HS-27A (cell line): ENCODE measurements at places on chromosomes 1 and 21.

GRCh38 chr21:31145274-31145673 is 107.0 kb upstream of the KRTAP19-8 start:
- DNase-seq = no peak

DNA sequence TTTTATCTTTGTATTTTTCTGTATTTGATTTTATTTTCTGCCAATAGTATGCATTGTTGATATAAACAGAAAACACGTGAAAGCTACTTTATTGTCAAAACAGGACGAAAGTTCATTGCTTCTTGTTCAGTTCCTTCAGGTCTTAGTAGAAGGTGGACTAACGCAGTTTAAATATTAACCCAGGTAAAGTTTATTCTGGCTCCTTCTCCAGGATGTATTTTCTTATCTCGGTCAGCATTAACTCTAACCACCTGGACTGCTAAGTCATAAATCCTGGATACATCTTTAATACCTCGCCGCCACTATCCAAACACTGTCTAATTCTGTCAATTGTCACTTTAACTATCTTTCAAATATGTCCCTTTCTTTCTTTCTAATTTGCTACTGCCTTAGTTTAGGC is 5.7 kb upstream of the SOAT1 start:
- no peak for DNase-seq

GRCh38 chr1:236727521-236727920 is 41.2 kb downstream of the ACTN2 start:
- no peak for DNase-seq

DNA sequence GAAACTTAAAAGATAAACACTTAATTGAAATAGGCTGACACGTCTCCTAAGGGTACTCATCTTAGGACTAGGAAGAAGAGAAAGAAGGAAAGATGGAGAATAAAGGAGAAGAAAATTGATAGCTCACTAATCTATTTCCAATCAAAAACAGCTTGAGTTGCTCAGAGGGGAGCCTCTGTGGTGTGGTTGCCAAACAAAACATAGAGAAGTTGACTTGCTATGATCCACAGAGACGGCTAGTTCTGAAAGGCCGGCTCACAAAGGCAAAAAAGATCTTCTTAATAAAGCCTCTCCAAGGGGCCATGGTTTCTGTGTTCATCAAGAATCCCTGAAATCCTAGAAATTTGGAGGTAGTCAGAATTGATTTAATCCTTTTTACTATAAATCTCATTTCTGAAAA is 644.1 kb downstream of the LMO4 start:
- no peak for DNase-seq

DNA sequence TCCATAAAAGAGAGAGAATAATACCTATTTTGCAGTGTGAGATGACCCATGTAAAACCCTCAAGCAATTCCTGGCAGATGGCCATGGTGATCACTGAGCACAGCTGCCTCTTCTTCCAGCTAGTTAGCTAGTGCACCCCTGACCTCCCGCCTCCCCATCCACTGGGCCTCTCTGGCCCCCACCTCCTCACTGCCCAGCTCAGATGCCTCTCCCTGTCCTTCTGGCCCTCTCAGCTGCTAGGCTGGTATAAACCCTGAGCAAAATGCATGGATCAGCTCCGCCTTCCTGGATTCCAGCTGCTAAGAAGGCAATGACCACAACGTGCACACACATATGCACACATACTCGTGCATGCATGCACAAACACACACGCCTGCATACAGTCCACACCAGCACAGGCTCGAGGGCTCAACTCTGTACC is 117.2 kb downstream of the DMRTB1 start:
- DNase-seq = no peak

DNA sequence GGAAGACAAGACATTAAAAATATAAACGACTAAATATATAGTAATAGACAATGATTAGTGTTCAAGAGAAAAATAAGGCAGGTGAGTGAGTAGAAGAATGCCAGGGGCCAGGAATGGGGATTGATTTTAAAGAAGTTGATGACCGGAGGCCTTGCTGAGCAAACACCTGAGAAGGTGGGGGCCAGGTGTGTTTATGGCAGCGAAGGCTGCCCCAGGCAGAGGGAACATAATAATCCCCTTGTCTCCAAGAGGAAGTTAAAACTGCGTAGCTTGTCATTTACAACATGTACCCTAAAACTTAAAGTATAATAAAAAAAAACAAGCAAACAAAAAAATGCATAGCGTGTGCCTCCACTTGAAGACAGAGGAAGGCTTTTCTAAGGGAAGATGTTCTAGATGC is 220.3 kb downstream of the URB2 start:
- DNase-seq = no peak

DNA sequence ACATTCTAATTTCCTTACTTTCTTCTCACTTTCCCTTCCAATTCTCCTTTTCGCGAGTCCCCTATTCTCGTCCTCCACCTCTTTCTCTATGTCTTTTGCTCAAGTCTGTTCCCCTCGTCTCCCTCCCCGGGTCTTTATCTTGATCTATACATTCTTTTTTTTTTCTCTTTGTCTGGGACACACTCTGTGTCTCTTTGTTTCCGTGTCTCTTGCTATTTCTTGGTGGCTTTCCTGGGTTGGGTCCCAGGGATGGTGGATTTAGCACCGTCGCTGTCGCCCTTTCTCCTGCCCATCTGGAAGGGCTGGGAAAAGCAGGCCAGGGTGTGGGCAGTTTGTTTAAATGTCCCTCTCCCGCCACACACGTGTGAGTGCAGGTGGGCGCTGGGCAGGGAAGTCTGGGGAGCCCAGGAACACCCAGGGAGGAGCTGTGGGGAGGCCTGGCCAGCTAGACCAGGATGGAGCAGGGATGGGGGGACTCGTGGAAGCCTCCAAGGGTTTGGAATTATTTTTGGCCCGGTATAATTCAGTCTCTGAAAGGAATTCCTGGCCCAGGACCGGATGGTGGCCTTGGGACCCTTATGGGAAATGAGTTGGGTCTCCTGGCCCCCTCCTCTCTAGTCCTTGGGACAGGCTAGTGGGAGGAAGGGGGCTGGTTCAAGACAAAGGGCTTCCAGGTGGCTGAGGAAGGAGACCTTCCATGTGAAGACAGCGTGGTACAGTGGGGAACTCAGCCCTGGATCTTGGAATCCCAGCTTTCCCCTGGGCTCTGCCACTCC is 9.5 kb upstream of the ID3 start:
- DNase-seq = no peak

DNA sequence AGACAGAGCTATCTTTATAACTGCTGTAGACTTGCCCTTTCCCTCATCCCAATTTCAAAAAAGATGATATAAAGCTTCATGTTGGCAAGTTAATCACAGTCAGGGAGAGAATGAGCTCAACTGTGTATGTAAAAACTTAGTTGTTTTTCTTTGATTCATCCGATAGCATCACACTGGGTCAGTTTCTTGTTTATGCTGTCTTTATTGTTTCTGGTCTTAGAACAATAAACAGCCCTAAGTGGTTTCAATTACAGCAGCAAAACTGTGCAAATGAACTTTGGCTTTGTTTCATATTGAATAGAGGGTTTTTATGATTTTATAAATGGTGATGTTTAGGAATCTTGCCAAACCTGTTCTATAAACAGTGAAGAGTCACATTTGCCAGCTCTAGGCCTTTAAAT is 423.8 kb upstream of the CXADR start:
- DNase-seq = no peak

DNA sequence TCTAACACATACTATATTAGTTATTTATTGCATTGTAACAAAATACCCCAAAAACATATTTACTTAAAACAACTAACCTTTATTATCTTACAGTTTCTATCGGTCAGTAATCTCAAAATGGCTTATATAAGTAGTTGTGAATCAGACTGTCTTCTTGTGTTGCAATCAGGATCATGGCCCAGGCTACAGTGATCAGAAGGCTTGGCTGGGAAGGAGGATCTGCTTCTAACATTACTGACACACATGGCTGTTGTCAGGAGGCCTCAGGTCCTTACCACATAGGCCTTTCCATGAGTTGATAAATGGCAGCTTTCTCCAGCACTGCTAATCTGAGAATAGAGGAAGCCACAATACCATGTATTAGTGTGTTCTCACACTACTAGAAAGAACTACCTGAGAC is 33.7 kb downstream of the CFH start:
- no peak for DNase-seq

- DNase-seq = no peak
Observed at GRCh38 chr1:82932727-82933126, 1066.2 kb downstream of the TTLL7 start.

DNA sequence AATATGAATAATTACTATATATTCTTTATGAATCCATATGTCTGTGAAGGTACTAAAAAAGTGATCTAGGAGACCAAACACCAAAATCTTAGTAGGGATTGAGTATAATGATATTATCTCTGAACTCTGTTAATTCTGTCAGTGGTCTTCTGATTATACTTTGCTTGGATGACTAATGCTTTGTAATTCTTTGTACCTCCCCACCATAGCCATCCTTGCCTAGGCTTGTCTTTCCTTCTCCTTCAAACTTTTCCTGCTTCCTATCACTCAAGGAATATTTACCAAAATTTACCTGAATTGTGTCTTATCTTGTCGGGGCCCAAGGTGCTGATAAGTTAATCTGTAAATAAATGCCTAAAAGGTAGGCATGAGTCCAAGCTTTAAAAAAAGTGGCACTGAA is 845 bp upstream of the RGS5 start:
- no peak for DNase-seq

GRCh38 chr1:22131875-22132486 is 10.9 kb downstream of the WNT4 start:
- no peak for DNase-seq

DNA sequence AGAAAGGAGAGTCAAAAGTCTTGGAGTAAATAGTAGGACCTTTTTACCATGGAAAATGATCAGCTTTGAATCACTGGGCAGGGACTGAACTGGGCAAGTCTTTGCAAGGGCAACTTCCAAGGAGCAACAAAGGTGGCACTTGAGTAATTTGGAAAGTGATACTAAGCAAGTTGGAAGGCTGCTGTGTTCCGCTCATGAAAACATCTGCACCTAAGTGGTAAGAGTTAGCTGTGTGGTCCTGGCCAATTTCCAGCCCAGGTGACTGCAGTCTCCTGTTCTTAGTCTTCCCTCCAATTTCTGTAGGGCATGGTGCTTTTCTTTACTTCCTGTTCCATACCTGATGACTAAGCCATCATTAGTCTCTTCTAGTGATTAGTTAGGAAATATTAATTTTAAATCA is 35.5 kb upstream of the PRDM2 start:
- no peak for DNase-seq

DNA sequence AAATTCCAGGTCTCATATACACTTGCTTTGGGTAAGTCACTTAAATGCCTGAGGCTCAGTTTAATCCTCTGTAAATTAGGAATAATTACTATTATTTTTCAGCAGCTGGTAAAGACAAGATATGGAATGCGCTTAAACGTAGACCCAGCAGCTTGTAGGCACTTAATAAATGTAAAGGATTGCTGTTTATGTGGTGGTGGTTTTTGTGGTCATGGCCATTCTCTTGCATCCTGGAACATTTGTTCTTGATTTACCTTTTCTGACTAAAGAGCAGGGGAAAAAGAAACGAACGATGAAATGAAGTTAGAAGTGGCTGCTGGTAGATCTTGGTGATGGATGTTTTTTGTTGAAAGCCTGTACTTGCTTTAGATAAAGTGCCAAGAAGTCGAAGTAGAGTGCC is 195.0 kb upstream of the FOXD3 start:
- no peak for DNase-seq

GRCh38 chr1:26094677-26095383 is 16.8 kb upstream of the PDIK1L start:
- no peak for DNase-seq

DNA sequence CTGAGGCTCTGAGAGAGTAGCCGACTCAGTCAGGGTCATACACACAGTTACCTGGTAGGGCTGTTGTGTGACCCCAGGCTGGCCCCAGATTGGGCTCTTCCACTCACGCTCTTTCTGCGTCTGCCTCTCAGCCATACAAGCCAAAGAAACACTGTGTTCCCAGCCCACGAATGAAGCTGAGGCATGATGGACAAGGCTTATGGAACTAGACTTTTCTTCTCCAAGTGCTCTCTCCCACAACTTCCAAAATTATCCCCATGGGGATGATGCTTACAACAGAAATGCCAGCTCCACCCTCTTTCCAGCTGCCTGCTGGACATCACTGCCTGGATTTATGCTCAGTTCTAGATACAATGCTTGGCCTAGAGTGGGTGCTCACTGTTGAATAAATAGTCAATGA is 102.8 kb upstream of the JUN start:
- DNase-seq = no peak

- no peak for DNase-seq
Observed at GRCh38 chr1:170240409-170240808, 94.7 kb downstream of the NTMT2 start.

- no peak for DNase-seq
Observed at GRCh38 chr1:235998812-235999211, 66.1 kb downstream of the NID1 start.

DNA sequence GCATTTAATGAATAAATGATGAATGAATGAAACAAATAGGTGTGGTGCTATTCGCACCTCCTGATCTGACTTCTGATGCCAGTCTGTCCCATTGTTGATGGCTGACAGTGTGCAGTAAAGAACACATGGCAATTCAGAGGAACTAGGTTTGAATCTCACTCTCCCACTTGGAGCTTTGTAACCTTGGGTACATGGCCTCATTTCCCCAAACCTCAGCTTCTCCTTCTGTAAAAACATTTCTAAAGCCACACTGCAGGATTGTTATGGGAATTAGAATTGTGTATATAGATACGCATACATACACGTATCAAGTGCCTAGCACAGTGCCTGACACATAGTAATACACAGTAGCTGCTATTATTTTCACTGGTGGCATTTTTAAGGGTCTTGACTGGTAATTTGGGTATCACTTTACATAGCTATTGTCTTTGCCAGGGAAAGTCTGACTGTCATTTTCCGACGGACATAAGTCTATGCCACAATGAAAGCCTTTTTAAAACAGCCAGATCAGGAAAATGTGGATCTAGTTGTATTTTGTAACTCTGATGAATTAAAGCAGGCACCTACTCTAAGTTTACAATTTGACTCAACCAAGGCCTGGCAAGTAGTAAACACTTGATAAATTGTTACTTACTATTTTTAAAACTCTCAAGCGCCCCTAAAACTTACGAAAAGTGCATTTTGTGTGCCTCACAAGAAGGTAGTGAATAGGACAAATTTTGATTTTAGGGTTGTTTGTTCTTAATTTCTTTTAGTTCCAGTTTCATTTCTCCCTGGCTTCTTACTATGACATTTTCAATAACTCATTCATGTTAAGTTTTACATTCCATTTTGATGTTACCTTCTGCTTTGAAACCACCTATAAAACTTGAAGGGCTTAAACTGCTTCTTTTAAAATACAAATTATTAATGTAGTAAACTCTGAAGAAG is 164.4 kb downstream of the SDCCAG8 start:
- no peak for DNase-seq
